ENCODE measurements at places on chromosomes 1 and 21. TPM values are rescaled to one million over a fixed set of nuclear protein-coding genes. Genes with fewer than 3 reads are reported as not detected.

The DYRK3 gene
- 21.2 TPM for total RNA-seq

The AK5 gene
- 0.18 TPM for total RNA-seq

The CD244 gene
- not detected for total RNA-seq

The CHRNB2 gene
- 0.46 TPM for total RNA-seq

The KRTAP19-3 gene
- total RNA-seq, result not detected

The IQGAP3 gene
- total RNA-seq, result 4.2 TPM

The GPN2 gene
- 18.4 TPM for total RNA-seq

DNA sequence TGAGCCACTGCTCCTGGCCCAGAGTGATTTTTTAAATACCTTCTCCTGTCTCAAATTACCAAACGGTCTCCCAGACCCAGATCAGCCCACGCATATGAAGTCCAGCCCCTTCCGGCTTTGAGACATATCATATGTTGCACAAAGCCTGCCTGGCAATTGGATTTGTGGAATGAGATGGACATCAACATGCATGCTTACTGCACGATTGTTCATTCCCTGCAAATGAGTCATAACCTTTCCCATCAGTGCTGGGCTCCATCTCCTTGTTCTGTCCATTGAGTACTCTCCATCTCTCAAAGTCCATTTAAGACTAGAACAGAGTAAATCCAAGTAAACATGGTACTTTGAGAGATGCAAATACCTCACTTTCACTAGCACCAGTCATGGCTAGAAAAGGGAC lies 612.2 kb upstream of the USP24 start:
- DNase-seq, result peak; percentile 95

- no peak for DNase-seq
Observed at GRCh38 chr1:7224081-7224534, 438.9 kb downstream of the CAMTA1 start.

- peak; percentile 74 for DNase-seq
Observed at GRCh38 chr1:109399326-109399957, 1.7 kb upstream of the SORT1 start.

DNA sequence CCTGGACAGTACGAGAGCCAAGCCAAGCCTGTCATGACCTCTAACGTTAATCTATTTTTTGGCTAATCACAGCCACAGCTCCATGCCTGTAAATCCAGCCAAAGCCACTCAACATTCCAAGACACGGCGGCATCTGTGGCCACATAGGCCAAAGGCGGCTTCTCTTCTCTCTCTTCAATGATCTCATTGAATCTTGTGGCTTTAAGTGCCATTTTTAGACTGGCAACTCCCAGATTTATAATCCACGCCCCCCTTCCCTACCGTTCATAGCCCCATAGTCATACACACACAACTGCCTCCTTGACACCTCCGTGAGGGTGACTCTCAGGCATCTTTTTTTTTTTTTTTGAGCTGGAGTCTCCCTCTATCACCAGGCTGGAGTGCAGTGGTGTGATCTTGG lies 5.7 kb upstream of the SELENON start:
- DNase-seq, result no peak

DNA sequence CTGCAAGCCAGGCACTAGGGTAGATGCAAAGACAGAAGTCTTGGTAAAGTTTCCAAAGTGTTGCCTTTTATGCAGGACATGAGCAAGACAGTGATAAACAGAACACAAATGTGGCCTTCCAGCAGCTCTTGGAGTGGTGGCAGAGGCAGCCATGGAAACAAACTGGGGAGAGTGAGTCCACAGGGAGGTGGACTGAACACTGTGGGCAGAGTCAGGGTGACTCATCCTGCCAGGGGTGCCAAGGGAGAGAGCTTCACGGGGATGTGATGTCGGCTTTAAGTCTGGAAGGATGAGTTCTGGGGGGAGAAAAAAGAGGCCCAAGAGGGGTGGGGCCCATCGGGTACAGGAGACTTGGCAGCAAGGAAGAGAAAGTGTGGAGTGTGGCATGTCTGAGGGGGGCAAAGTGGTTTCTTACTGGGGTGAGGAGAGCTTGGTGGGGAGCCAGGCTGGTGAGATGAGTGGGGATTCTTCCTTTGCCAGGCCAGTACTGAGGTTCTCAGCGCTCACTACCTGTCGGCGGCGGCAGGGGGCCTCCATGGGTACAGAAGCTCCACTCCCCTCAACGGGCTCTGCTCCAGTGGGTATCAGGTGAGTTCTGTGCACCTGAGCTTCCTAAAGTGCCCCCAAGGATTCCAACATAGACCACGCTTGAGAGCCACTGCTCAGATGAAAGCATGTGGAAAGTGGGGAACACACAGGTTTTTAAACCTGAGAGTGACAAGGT lies 41.8 kb downstream of the KIAA0040 start:
- no peak for DNase-seq

DNA sequence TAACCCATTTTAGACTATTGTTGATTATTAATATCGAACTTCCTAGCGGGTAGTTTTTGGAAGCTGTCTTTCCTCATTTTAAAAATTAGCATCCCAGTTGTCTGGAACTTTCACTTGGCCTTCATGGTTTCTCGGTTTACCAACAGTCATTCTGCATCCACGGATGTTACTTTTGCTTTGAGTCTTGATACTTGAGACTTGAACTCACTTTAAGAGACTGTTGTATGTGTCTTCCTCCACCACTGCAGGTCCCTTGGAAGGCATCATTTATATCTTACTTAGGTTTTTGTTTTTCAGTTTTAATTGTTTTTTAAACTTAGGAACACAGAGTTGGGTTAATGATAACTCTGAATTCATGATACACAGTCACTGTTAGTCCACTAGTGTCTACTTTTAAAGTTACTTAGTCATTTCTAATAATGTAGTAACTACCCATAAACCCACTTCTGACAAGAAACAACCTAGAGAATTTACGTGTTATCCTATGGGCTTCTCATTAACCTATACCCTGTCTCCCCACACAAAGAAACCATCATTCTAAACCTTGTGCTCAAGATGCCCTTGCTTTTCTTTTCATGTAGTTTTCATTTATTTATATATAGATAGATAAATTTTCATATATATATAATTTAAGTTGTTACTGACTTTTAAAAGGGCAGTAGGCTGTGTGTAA lies 152.6 kb downstream of the ZP4 start:
- no peak for DNase-seq

DNA sequence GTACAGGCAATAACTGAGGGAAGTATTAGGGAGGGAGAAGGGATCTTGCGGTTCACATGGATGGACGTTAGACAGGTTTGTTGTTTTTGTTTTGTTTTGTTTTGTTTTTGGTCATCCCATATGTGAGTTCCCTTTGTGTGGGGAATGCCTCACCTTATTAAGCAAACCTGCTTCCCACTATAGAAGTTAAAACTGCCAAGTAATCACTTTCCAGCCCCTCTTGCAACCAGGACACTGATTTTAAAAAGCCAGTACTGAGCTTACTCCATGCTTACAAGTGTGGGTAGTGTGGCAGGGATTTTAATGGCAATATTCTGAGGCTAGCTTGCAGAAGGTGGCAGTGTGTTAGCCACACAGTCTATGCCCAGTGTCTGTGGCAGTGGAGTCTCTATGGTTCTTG lies 26.5 kb downstream of the SPATA45 start:
- DNase-seq, result no peak

DNA sequence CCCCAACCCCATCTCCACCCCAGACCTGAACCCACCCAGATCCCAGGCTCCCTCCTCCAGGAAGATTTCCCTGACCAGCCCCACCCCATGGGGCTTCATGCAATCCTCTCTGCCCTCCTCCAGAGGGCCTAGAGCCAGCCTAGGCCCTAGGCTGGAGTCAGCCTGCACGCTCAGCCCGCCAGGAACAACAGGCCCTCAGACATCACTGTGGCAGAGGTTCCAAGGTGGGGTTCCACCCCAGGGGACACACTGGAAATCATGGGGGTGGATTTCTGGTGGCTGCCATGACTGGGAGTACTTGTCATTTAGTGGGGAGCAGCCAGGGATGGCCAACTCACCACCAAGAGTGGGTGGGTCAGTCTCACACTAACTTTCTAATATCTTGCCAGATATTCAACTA lies 122.0 kb downstream of the GLIS1 start:
- DNase-seq, result no peak

- DNase-seq, result peak; percentile 63
Observed at GRCh38 chr1:201999625-202000238, 10.7 kb upstream of the ELF3 start.

GRCh38 chr1:210264496-210265380 lies 32.1 kb downstream of the SERTAD4 start:
- DNase-seq, result peak; percentile 50

GRCh38 chr1:3319874-3320245 lies 134.6 kb upstream of the ARHGEF16 start:
- peak; percentile 65 for DNase-seq

- no peak for DNase-seq
Observed at GRCh38 chr1:216238844-216239243, 184.4 kb downstream of the USH2A start.

GRCh38 chr1:237042892-237043576 lies 1.1 kb downstream of the RYR2 start:
- DNase-seq, result peak; percentile 7

GRCh38 chr1:17059391-17060305 lies 5.8 kb upstream of the SDHB start:
- peak; percentile 83 for DNase-seq

- DNase-seq, result peak; percentile 58
Observed at GRCh38 chr1:184388319-184388889, 1.6 kb downstream of the C1orf21 start.

DNA sequence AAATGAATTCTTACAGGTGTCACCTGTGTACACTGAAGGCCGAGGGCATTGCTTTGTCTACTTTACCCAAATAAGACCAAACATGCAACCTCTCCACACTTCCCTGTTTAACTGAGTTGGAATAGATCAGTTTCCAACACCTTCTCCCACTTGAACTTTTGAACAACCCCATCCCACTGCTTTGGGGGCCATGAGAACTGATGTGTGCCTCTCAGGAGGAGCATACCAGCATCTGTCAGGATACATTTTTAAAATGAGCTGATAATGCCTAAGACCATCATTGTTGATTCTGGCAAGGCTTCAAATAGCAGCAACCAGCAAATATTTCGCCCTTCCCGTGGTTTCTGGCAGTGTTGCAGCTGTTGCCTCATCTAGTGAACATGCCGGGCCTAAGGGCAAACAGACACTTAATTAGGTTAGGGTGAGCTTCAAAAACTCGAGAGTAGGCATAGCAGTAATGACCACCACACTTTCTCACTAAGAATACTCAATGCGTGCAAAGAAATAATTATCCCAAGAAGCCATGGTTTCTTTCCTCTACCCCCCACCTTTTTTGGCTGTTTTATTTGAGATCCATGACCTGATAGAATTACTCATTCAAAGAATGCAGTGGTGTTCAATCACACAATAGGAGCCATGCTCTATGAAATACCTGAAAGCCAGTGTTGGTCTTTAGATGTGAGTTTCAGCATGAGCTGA lies 63.7 kb downstream of the MAP10 start:
- DNase-seq, result no peak

GRCh38 chr1:227886503-227886961 lies 61.2 kb downstream of the WNT9A start:
- DNase-seq, result no peak

DNA sequence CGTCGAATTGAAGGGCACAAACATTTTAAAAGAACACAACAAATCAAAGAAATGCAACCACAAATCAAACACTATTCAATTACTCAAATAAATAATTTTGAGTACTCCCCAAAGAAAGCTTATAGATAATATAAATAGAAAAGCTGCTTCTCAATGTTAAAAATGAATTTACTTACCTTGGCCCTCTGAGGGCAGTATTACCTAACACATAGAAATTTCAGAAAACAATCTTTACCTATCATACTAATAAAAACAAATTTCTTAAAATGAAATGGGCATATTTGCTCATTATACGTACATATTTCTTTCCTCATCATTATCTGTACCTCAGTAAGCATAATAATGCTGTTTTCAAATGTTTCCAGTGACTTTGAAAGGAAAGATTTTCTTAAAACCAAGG lies 141.8 kb downstream of the AKT3 start:
- no peak for DNase-seq

DNA sequence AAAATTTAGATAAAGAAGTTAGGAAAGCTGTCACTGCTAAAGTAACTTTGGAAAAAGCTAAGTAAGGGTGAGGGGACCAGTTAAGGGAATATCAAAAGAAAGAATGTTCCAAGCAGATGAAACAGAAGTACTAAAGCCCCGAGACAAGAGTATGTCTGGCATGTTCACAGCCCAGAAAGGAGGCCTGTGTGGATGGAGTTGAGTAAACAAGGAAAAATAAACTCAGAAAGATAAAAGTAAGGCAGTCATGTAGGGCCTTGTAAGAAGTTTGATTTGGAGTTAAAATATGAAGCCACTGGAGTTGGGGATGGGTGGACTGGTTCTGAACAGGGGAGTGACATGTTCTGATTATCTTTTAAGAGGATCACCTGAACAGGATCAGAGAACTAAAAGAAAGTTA lies 177.9 kb downstream of the CDC42BPA start:
- DNase-seq, result no peak

- DNase-seq, result peak; percentile 33
Observed at GRCh38 chr1:175702079-175702795, 41.2 kb downstream of the TNR start.

DNA sequence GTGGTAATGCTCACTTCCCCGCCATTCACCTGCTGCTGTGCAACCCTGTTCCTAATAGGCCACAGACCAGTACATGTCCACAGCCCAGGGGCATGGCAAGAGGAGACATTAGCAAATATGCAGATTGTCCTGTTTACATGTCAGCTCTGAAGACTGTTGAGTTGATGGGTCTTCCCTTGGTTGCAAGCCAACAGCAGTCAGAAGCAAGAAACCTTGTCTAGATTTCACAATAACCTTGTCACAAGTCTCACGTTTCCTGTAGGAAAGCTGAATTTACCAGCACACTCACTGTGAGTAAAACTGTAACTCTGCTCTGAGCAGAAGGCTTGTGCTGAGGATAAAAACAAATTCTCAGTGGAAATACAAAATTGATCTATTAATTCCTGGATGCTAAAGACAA lies 195.1 kb downstream of the HLX start:
- peak; percentile 45 for DNase-seq

DNA sequence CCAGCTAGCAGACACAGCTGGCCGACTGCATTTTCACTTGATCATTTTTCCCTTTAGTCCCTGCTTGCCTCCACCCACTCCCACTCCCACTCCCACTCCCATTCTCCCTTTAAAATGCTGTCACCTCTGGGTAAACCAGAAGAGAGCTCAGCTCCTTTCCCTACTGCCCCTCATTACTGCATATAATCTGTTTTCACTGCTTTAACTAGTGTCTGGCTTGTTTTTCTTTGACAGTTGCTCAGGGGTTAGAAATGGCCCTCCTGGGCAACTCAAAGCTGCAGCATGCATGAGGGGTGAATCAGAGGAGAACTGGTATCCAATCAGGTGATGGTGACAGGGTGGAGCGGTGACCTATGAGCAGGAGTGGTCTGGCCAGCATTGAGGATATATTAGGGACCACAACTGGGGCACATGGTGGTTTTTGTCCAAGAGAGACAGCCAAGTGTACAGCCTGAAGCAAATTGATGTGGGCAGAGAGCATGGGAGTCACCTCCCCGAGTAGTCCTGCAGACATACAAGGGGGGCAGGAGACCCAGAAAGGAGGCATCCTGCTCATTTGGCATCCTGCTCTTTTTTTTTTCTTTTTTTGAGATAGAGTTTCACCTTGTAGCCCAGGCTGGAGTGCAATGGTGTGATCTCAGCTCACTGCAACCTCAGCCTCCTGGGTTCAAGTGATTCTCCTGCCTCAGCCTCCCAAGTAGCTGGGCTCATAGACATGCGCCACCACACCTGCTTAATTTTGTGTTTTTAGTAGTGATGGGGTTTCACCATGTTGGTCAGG lies 42.6 kb upstream of the SRSF10 start:
- DNase-seq, result no peak
